ENCODE measurements at places on chromosomes 6 and 20. TPM values are rescaled to one million over a fixed set of nuclear protein-coding genes. Genes with fewer than 3 reads are reported as not detected.

The ARG1 gene
- total RNA-seq, result not detected

The ACOT13 gene
- total RNA-seq, result 34.0 TPM

The MUC21 gene
- not detected for total RNA-seq

The PLCB4 gene
- 13.0 TPM for total RNA-seq

The TEAD3 gene
- 5.7 TPM for total RNA-seq

The ZSCAN12 gene
- total RNA-seq, result 2.0 TPM

The SLC9A8 gene
- total RNA-seq, result 8.0 TPM

The SHLD1 gene
- 8.1 TPM for total RNA-seq

The KCNQ5 gene
- 1.7 TPM for total RNA-seq

The HNF4A gene
- 14.5 TPM for total RNA-seq

The ARFGEF3 gene
- total RNA-seq, result 0.59 TPM

The SLC35D3 gene
- 0.07 TPM for total RNA-seq

The NXT1 gene
- 80.2 TPM for total RNA-seq
